Posterior vena cava (tissue), 2 donors: ENCODE measurements at places on chromosomes 6 and 20.
A peak's percentile ranks its signal among the peaks of the same experiment; 100 is the strongest.

GRCh38 chr20:20712004-20712473, 405 bp downstream of the RALGAPA2 start:
- DNase-seq, result peak; percentile 79

GRCh38 chr6:106626485-106626884, 2.8 kb downstream of the RTN4IP1 start:
- no peak for DNase-seq

GRCh38 chr6:24694198-24694597, 24.8 kb downstream of the C6orf62 start:
- DNase-seq, result no peak

- no peak for DNase-seq
Observed at GRCh38 chr6:163344411-163344810, 70.1 kb upstream of the QKI start.

GRCh38 chr6:34147906-34148630, 2.2 kb upstream of the GRM4 start:
- DNase-seq, result peak; percentile 28

DNA sequence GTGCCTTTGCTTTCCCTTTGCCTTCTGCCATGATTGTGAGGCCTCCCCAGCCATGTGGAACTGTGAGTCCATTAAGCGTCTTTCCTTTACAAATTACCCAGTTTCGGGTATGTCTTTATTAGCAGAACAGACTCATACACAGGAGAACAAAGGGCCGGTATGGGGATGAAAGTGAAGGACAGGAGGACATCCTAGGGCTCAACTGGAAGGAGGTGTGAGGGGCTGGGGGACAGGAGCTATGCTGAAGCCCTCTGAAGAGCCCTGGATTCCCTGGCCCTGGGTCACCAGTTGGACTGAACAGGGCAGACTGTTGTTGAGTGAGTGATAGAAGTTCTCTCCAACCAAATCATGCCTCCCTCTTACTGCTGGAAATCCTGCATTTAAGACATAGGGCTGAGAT, 105.8 kb downstream of the SCML4 start:
- DNase-seq, result no peak

DNA sequence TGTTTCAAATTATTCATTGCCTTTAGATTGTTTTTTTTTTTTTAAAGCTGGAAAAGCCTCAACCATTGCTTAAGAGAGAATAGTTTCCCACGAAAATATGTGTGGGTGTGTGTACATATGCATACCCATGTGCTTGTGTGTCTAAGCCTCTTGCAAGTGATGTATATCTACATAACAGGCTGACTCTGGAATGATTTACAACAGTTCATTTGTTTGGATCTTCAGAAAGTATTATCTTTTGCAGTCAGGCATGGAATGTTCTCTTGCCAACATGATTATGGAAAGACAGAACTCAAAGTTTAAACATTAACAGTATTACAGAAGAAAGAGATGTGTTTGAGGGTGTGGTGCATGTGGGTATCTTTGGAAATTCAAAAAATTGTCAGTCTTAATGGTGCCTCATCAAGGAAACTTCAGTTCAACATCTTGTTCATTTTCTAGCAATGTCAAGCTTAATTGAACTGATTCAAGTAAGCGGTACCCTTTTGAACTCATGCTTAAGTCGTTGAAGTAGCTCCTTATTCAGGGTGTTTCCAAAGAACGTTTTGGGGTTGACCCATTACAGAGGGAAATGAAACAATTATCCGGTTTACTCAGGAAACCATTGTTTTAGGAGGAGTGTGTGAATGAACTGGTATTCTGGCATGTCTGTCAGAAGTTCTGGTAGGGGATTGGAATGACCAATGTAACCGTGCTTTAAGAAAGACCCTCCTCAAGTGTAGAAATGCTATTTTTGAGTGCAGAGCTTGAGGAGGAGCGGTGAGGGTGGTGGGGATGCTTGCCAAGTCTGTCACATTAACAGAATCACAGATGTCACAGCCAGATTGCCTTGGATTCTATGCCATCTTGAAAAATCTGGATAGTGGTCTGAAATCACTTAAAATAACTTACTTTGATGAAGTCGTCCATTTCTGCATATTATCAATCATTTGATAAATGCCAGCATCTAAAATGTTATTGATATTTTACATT, 60.3 kb downstream of the ADGRG6 start:
- DNase-seq, result no peak

- DNase-seq, result peak; percentile 87
Observed at GRCh38 chr6:151240791-151241642, 1.2 kb downstream of the AKAP12 start.

DNA sequence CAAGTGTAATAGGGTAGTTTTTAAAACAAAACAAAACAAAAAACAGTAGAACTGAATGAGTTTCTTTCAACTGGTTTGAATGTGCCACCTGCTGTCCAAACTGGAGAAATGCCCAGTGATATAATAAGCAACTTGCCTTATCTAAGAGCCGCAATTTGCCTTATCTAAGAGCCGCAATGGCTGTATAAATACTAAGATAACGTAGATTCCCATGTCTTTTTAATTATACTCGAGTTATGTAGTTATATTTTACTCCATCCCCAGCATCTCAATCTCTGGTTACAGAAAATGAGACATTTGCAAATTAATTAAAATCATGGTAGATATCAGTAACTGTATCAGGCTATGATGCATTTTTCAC, 67.2 kb downstream of the RPP40 start:
- no peak for DNase-seq

- no peak for DNase-seq
Observed at GRCh38 chr20:46129955-46130481, 11.9 kb downstream of the CD40 start.

GRCh38 chr20:24018796-24019195, 30.2 kb upstream of the GGTLC1 start:
- no peak for DNase-seq

DNA sequence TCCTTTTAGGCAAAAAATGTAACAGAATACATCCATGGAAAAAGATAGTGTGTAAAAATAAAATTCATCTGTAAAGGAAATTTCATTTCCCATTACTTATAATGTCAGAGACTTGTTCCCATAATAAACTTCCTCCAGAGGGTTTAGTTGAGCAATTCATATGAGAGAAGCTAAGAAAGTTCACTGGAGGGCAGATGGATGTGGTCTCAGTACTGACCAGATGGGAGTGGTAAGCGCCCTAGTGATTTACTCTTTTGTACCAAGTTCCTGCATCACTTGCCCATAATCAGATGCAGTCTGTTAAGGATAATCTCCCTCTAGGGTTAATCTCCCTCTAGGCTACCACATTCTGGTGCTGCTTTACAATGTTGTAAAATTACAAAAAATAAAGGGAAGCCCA, 61.7 kb downstream of the ESF1 start:
- DNase-seq, result no peak

DNA sequence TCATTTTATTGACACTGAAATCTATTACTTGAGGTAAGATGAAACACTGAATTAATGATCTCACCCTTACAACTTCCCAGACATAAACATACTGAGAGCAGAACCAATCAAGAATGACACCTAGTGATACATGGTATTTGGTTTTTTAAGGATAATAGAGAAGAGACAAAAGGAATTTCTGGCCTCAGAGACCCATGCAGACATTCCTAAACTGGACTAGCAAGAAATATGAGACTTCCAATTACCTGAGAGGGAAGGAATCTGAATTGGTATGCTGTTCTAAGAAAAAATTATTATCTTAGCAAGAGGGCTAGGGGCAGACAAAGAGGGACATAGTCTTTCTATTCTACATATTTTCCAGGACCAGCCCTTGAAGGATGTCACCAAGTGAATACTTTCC, 141.1 kb downstream of the BMP5 start:
- no peak for DNase-seq

GRCh38 chr20:39910536-39910935, 778.5 kb downstream of the MAFB start:
- no peak for DNase-seq

GRCh38 chr6:108526739-108527174, 34.0 kb upstream of the FOXO3 start:
- DNase-seq, result no peak

DNA sequence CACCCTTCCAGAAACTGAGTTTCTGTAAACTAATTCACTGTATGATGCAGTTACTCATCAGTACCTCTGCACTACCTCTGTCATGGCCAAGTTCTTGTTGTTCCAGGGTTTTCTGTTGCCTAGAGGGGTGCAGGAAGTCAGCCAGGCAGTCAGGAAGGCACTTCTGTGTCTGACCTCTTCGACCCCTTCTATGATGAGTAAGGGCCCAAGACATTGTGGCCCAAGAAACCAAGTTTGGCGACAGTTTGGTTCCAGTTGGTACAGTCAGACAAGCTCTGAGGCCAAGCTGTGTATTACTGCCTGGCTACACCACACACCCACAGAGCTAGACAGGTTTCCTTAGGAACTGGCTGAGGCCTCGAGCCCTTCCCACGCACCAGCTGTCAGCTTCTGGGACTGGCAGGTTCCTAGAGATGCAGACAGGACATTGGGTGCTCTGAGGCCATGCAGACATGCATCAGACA, 41.2 kb downstream of the TRAF3IP2 start:
- peak; percentile 88 for DNase-seq
